ENCODE measurements at places on chromosomes 6 and 20.
A peak's percentile ranks its signal among the peaks of the same experiment; 100 is the strongest.

- DNase-seq, result no peak
Observed at GRCh38 chr6:160348223-160349019, at the start of gene SLC22A3. Gene SLC22A3, plus strand, starts transcription at chr6:160348378. Its CDS starts 42 bp downstream, at chr6:160348420.

DNA sequence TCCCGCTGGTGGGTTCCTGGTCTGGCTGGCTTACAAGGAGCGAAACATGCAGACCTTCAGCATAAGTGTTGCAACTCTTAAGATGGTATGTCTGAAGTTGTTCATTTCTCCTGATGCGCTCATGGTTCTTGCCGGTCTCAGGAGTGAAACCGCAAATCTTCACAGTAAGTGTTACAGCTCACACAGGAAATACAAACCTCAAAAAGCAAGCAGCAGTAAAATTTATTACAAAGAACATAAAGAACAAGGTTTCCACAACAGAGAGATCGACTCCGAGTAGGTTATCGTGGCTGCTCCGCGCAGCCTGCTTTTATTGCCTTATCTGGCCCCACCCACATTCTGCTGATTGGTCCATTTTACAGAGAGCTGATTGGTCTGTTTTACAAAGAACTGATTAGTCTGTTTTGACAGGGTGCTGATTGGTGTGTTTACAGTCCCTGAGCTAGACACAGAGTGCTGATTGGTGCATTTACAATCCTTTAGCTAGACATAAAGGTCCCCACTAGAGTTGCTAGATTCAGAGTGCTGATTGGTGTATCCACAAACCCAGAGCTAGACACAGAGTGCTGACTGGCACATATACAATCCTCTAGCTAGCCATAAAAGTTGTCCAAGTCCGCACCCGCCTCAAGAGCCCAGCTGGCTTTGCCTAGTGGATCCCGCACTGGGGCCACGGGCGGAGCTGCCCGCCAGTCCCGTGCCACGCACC lies 39.2 kb downstream of the TRIM27 start:
- DNase-seq, result peak; percentile 10

DNA sequence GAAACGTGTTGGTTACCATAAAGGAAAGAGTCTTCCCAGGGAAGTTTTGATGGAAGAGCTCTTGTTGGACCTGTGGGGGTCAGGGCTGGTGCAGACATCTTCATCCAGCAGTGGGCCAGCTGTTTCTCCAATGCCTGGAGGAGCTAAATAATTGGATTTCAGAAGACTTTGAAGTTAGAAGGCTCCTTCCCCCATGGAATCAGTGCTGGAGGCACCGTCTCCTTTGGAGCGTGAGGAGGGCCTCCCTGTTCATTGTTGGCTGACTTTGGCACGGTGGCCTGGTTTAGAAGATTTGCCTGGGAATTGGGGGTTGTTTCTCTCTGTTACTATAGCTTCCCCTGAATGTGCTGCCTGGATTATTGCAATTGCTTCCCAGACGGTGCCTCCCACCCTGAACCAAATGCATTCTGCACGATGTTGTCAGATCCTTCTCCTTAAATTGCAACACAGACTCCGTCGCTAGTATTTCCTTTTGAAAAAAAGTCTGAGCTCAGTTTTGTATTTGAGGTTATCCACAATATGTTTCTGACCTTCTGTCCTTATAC lies 27.7 kb upstream of the KCNG1 start:
- DNase-seq, result no peak

GRCh38 chr20:48193627-48194425 lies 408.5 kb upstream of the SULF2 start:
- no peak for DNase-seq

GRCh38 chr6:62645274-62645673 lies 359.2 kb upstream of the KHDRBS2 start:
- DNase-seq, result no peak

- DNase-seq, result no peak
Observed at GRCh38 chr20:61233590-61233989, 18.5 kb upstream of the CDH4 start.

- DNase-seq, result no peak
Observed at GRCh38 chr6:1765160-1765903, 155.6 kb downstream of the FOXC1 start.

DNA sequence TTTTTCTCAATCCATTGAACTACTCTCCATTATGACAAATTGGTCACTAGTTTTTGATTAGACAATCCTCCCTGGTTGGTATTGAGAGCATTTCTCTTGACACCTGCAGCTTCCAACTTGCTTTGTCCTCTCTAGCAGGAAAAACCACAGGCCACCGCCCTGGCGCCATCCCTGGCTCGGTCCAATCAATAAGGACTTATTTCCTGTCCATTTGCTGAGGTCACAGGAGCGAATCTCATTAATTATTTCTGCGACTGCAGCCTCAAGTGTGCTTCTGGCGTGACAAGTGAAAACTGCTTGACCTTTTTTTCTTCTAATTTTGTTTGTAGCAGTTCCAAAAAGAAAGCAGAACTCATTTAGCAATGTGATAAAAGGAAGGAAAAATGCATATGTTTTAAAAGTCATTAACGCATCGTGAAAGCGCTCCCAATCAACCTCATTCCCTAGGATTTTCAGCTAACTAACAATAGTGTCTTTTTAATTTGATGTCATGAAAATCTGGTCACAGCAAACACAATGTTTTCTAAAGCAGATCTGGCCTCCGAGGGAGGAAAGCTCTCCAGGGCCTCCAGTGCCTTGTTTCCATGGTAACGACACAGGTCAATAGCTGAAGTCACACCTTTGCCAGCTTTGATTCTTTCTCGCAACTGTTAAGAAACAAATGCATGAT lies 39.0 kb upstream of the BEND3 start:
- DNase-seq, result no peak

- no peak for DNase-seq
Observed at GRCh38 chr6:11631539-11631938, 94.0 kb downstream of the TMEM170B start.

DNA sequence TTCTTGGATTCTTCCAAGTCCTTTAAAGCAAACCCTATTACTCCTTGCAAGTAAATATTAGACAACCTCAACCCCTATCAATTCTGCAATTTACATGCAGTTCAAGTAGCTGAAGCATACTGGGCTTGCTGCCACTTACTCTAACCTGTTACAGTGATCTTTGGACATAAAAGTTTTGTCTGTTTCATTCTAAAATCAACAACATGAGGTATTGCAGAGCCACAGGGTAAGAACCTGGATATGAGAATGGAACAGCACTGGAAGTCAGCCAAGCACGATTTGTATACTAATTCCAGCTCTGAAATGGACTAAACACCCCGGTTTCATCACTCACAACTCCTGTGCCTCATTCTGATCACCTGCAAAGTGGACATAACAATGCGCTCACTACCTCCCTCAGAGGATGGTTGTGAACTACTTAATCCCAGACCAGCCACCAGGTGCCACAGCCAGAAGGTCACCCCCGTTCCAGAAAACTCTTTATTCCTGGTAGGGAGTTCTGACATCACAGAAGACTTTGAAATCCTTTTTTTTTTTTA lies 270.0 kb downstream of the ADGB start:
- no peak for DNase-seq

- DNase-seq, result no peak
Observed at GRCh38 chr6:161270116-161270515, 3.7 kb downstream of the AGPAT4 start.

GRCh38 chr20:8967641-8968245 lies 101.1 kb upstream of the PLCB4 start:
- no peak for DNase-seq

DNA sequence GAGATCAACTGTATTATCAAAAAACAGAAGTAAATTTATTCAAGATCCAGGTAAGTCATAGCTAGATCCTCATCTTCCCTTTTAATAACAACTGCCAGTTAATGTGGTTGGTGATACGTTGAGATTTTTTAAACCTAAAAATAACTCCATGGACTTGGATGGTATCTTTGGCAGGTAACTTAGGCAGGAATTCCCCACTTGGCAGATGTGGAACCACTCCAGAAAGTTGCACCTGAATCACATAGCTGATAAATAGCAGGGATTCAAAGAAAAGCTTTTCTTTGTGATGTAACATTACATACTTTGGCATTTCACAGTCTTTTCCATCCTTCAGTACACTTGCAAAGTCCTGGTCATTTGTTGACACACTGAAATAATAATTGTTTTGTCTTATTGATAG lies 62.6 kb downstream of the PRPH2 start:
- DNase-seq, result no peak

GRCh38 chr6:112038756-112039430 lies 15.0 kb upstream of the CCN6 start:
- DNase-seq, result no peak

- DNase-seq, result peak; percentile 63
Observed at GRCh38 chr20:33933469-33933909, 60.2 kb upstream of the RALY start.

GRCh38 chr20:1809131-1809572 lies 86.1 kb upstream of the SIRPA start:
- no peak for DNase-seq

- no peak for DNase-seq
Observed at GRCh38 chr6:6881438-6882225, 226.1 kb upstream of the RREB1 start.

DNA sequence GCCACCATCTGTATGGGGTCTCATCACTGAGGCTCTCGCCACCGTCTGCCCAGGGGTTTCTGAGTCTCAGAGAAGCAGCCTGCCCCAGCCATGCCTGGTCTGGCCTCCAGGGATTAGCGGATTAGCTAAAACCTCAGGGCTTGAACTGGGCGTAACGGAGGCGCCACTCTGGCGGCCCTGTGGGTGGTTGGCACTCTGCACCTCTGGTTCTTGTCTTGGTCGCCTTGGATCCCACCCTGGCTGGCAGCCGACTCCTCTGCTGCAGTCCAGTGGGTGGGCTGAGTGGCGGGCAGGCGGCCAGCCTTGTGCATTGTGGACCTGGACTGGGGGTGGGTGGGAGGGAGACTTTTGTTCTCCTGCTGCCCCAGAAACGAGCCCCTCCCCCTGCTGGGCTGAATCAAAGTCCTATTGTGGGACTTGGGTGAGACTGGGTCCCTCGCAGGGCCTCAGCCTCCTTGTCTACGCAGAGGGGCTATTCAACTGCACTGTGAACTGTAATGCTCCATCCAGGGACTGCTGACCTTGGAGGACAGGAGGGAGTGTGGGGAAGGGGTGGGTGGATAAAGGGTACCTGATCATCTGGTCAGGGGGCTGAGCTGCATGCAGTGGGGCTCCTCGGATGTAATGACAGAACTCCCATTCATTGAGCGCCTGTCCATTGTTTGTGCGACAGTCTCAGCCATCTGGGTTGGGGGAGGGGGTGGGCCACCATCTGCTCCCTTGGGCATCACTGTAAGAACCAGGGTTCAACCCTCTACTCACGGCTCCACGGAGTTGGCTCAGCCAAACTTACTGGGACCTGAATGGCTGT lies 23.9 kb downstream of the SUN5 start:
- DNase-seq, result no peak

DNA sequence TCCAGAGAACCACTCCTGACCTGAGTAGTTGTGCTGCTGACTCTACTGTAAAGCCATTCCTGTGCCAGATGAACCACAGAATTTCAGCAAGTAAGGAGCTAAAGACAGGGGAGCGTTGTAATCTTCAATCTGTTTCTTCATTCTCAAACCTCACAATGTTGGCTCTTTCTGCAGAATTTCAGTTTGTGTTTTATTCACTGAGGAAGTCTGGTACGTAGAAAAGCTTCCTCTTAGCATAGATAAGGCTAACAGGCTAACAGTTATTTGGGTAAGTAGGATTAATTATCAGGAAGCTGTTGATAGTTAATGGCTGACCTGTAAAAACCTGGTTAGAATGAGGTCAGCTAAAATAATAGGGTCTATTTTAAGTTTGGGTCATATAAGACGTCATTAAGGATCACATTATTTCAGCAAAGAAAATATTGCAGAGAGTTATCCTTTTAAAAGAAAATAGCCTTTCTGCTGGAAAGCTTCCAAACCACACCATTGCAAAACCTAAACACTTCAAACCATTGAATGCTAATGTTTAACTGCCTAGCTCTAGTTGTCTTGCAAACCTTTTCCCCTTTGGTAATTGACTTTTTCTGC lies 14.1 kb upstream of the TENT5A start:
- no peak for DNase-seq

GRCh38 chr6:136502786-136503185 lies 47.4 kb downstream of the MAP7 start:
- no peak for DNase-seq

GRCh38 chr6:139126255-139126654 lies 8.6 kb upstream of the HECA start:
- DNase-seq, result no peak

GRCh38 chr20:59512651-59513050 lies 91.7 kb upstream of the PHACTR3 start:
- DNase-seq, result no peak

GRCh38 chr6:38584731-38585130 lies 55.0 kb downstream of the BTBD9 start:
- no peak for DNase-seq

DNA sequence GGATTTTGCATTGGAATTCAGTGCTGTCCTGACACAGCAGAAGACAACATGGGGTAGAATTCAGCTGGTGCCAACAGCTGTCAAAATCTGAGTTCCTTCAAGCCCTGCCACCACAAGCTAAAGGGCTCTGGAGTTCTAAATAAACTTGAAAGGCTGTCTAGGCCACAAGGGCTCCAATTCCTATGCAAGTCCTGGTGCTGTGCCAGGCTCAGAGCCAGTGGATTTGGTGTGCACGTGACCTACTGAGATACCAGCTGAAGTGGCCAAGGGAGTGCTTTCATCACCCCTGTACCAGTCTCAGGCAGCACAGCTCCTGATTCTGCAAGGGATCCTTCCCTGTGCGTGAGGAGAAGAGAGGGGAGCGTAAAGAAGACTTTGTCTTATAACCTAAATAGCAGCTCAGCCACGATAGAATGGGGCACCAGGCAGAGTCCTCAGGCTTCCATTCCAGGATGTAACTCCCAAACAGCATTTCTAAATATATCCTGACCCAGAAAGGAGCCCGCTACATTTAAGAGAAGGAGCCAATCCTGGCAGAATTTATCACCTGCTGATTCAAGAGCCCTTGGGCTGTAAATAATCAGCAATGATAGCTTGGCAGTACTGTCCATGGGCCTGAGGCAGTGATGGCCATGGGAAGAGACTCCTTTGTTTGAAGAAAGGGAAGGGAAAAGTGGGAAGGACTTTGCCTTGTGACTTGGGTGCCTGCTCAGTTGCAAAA lies 881.2 kb upstream of the EPHA7 start:
- DNase-seq, result no peak

DNA sequence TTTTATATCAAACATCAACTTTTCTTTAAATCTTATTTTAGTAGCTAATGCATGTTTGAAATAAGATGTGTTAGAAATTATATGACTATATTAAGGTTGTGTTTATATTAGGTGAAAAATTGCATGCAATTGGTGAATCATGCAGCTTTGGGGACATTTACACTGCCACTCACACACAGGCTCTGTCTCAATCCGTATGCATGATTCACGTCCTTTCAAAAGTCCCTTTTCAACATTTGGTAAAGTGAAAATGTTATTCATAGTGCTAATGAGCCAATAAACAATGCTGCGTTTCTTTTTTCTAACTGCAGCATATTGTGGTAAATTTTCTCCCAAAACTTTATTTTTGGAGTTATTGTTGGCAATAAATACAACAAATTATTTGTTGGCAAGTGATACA lies 198.0 kb downstream of the FUT9 start:
- DNase-seq, result no peak
